Activated naive CD8-positive, alpha-beta T cell treated with anti-CD3 and anti-CD28 coated beads, Interleukin-2, amount 50 U/mL, for 16 hours (primary cell): ENCODE measurements at places on chromosomes 3 and 15.

- no peak for DNase-seq
Observed at GRCh38 chr3:66642484-66642883, 141.7 kb upstream of the LRIG1 start.

GRCh38 chr3:48402907-48403306, 27.0 kb downstream of the PLXNB1 start:
- DNase-seq, result no peak

- DNase-seq, result no peak
Observed at GRCh38 chr15:73010154-73011152, 41.8 kb upstream of the NEO1 start.

GRCh38 chr3:42476225-42477125, 26.0 kb upstream of the VIPR1 start:
- no peak for DNase-seq

GRCh38 chr3:53493963-53494791, at the start of gene CACNA1D:
TSS of gene CACNA1D (plus strand) at chr3:53494611. CDS start at chr3:53495167, 556 bp downstream.
- no peak for DNase-seq

GRCh38 chr3:89966877-89967665, 859.6 kb downstream of the EPHA3 start:
- DNase-seq, result no peak

DNA sequence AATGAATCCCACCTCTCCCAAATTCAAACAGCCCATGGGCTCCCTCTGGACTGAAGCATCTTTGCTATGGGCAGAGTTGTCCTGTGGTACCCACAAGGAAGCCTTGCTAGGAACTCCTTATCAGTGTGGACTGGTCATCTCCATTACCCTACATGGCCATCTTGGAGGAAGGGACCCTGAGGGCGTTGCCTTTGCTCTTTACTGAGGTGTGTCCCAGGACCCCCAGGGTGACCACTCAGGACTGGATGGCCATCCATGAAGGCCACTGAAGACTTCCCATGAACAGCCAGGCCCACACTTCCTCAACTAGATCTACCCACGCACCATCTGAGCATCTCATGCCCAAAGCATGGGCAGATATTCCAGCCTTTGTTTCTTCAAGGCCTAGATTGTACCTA, 20.0 kb downstream of the RTP3 start:
- no peak for DNase-seq

GRCh38 chr15:62619526-62619925, 423.0 kb upstream of the TPM1 start:
- DNase-seq, result no peak

- DNase-seq, result no peak
Observed at GRCh38 chr3:155233213-155233612, 60.3 kb downstream of the STRIT1 start.

- no peak for DNase-seq
Observed at GRCh38 chr15:68558318-68559305, 20.2 kb upstream of the CORO2B start.

DNA sequence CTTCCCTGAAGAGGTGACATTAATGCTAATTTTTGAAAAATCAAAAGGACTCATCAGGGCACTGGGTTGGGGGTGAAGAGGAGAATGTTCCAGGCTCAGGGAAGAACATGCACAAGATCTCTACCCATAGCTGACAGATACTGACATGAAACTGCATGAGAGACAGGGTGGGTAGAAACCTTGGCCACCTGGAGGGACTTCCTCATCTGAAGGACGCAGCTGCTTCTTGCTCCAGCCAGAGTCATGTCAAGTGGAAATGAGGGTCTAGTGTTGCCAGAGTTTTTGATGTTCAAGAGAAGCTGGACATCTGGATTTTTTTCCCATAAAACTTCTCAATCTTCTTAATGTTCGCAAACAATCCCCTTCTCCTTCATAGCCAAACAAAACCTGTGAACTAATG, 29.7 kb downstream of the AMOTL2 start:
- DNase-seq, result no peak

DNA sequence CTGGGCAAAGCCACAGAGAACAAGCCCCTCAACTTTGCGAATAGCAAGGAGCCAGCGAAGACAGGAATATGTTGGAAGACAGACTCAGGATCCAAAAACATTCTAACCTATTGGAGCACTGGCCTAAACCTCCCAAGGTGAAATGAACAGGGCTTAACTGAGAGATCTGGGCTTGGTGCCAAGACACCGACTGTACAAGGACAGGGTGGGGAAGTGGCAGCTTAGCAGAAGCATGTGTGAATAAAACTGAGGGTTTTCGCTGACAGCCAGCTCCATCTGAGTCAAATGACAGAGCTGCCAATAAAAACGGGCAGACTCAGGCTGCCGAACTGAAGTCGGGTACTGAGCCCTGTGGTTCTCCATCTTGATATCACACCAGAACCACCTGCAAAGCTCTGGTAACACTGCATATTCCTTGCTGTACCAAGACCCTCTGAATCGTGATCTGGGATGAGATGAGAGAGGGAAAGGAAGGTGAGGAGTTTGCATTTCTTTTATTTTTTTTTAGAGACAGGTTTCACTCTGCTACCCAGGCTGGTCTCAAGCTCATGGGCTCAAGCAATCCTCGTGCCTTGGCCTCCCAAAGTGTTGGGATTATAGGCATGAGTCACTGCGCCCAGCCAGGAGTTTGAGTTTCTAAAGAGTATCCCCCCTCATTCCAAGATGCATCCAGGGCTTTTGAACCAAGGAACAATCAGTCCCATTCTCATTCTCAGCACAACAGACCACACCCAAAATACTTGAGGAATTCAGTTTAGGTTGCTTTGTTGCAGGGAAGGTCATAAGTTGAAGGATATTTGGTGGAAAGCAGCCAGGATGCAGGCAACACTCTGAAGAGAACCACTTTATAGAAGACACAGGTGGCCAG, 6.0 kb upstream of the PLCB2 start:
- DNase-seq, result no peak

GRCh38 chr15:23773093-23773492, 86.0 kb upstream of the NDN start:
- no peak for DNase-seq

DNA sequence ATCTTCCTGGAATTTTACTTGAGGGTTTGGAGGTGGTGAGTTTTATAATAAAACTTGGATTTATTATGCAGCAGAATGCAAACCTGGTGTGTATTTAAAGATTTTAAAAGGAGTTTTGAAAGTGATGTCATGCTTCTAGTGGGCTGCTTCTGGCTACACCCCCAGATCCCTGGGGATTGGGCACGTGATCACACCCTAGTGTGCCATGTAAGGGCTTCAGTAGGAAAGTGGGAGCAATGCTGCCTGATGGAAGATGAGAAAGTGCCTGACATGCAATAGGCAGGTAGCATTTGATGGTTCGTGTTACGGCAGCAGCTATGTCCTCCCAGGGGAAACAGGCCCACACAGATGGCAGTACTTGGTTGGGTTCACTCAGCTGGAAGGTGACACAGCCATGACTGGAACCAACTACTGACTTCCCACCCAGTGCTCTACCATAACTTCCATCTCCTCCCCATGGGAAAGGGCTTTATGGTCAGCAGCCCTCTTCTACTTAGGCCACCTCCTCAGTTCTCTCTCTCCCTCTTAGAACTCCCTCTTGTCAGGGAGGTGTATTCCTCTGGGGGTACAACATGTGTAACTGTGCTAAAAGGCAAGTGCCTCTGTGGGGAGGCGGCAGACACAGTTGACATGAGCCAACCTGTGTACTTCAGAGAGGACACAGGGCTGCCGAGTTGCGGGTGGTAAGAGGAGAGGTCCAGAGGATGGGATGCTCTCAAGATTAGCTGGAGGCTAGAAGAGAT, 5.6 kb downstream of the ITPKA start:
- no peak for DNase-seq

GRCh38 chr3:129690406-129690805, 83.9 kb upstream of the PLXND1 start:
- no peak for DNase-seq

- no peak for DNase-seq
Observed at GRCh38 chr3:147418808-147419701, 9.9 kb downstream of the ZIC1 start.

GRCh38 chr3:68485051-68485450, 447.3 kb downstream of the TAFA4 start:
- DNase-seq, result no peak
